ENCODE measurements at places on chromosomes 3 and 15.
A peak's percentile ranks its signal among the peaks of the same experiment; 100 is the strongest.

GRCh38 chr15:85002517-85002916 lies 20.9 kb downstream of the PDE8A start:
- DNase-seq, result no peak

- no peak for DNase-seq
Measured at GRCh38 chr15:33094336-33094735, 100.2 kb downstream of the FMN1 start.

DNA sequence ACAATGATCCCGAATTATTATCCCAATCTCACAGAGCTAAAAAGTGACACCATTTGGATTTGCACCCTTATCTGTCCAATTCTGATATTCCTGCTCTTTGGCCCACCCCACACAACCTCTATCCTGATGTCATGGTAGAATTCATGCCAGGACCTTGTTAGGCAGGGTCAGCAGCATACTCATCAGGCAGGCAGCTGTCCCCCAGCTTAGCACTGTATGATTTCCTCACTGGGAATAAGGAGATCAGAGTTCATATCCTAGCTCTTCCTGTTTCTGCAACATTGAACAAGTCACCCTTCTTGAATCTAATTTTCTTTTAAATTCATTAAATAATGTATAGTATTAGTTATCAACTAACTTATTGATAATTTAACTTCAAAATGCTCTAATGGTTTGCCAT lies 12.0 kb upstream of the C3orf80 start:
- DNase-seq, result no peak

- no peak for DNase-seq
Measured at GRCh38 chr3:193301433-193301832, 60.4 kb downstream of the PLAAT1 start.

DNA sequence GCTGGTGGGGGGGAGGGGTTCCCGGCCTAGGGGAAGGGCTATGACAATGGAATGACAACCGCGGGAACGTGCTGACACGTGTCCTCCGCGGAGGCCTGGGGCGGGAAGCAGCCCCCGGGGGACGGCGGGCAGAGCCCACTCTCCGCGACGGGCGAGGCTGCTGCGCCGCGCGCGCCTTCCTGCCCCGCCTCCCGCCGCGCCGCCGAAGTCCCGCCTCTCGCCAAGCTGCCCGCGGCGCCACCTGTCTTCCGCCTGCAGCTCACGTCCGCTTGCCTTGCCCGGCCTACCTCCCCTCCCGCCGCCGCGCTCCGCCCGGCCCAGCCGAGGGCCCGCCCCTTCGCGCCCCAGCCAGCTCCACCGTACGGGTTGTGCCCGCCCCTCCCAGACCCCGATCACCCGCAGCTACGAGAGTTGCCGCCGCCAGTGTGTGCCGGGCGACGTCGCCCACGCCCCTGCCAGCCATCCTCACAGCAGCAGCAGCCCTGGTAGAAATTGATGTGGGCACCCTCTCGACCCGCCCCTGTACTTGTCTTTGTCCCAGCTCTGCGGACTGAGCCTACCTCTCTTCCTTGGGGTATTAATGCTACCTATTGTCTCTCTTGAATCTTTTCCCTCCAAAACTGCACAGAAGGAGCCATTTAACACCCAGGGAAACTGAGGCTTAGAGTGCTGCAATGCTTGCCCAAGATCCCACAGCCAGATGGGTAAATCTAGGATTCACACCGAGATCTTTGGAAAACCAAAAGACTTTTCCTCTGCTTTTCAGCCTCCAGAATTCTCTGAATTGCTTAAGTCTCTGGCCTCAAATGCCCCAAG lies at the start of gene PARP16:
TSS of gene PARP16 (minus strand) at position 180 of the 816 bp plus-strand sequence. CDS start 457 bp downstream, outside the sequence.
- peak; percentile 93 for DNase-seq

DNA sequence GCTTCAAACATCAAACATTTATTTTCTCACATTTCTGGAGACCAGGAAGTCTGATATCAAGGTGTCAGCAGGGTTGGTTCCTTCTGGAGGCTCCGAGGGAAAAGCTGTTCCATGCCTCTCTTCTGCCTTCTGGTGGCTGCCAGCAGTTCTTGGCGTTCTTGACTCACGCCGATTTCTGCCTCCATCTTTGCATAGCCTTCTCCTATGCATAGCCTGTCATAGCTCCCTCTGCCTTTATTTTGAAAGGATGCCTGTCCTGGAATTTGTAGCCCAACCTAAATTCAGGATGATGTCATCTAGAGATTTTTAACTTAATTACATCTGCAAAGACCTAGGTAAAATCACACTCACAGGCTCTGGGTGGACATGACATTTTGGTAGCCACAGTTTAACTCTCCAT lies 70.4 kb downstream of the RGMA start:
- no peak for DNase-seq

- DNase-seq, result peak; percentile 83
Measured at GRCh38 chr15:77543159-77543882, 89.4 kb downstream of the LINGO1 start.

GRCh38 chr3:136716629-136717028 lies 35.5 kb downstream of the STAG1 start:
- no peak for DNase-seq

- DNase-seq, result no peak
Measured at GRCh38 chr3:39900462-39901002, 91.1 kb downstream of the MYRIP start.

- DNase-seq, result no peak
Measured at GRCh38 chr3:45631486-45631885, 36.9 kb downstream of the LIMD1 start.

GRCh38 chr3:33231756-33232465 lies 13.3 kb upstream of the SUSD5 start:
- DNase-seq, result no peak
